Choroid plexus epithelial cell (primary cell): ENCODE measurements at places on chromosomes 12 and 14.

GRCh38 chr14:62409626-62410300 lies 635.5 kb downstream of the KCNH5 start:
- DNase-seq, result peak; percentile 75

GRCh38 chr14:77040741-77041653 lies 12.5 kb upstream of the IRF2BPL start:
- DNase-seq, result peak; percentile 92

DNA sequence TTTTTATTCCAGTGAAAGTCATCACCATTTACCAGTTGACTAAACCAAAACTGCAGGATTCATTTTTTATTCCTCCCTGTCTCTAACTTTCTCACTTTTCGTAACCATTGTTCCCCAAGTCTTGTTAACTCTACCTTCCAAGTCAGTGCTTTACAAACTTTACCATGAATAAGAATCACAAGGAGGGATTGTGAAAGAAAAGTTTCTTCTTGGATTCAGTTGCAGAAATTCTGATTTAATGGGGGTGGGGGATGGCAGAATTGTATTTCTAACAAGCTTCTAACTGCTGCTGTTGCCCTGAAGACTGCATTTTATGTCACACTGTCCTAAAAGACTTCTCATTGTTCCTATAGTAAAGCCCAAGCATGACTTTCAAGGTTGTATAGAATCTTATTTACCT lies 5.0 kb upstream of the RAB21 start:
- peak; percentile 31 for DNase-seq

DNA sequence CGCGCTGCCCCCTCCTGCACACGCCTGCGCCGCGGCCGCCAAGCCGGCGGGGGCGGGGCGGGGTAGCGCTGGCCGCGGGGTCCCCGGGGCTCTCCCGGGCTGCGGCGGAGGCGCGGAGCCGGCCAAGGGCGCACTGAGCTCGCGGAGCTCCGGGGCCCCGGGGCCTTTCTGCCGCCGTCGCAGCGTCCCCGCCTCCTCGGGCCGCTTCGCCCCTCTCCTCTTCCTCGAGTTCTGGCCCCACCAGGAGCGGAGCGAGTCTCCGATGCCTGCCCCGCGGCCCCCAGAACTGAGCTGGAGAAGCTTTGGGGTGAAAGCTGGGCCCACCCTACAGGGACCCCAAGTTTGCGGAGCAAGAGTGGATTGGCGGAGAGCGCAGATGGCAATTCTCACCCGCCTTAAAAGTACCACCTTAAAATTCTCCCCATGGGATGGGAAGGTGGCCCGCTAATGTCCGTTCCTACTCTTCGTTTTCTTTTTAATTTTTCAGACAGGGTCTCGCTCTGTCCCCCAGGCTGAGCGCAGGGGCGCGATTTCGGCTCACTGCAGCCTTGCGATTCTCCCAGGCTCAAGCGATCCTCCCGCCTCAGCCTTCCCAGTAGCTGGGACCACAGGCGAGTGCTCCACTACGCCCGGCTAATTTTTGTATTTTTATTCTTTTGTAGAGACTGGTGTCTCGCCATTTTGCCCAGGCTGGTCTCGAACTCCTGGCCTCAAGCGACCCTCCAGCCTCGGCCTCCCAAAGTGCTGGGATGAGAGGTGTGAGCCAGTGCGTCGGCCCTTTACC lies 129.6 kb downstream of the NDUFA12 start:
- DNase-seq, result no peak

DNA sequence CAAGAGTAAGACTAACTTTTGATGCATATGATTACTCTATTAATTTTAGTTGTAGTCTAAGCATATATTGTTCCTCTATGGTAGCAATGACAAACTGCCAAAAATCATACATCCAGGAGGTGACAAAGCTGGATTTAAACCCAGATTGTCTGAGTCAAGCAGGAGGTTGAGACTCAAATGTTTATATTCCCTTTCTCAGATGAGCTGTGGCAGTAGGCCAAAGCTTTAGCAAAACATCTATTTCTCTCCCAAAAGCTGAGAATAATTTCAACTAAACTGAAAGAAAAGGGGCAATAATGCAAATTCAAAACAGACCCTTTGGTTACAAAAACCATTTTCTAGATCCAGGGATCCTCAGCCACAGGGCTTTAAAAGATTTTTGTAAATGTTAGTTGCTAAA lies 173.6 kb downstream of the SEC23A start:
- DNase-seq, result peak; percentile 12

GRCh38 chr12:4241592-4241991 lies 32.0 kb upstream of the CCND2 start:
- no peak for DNase-seq

DNA sequence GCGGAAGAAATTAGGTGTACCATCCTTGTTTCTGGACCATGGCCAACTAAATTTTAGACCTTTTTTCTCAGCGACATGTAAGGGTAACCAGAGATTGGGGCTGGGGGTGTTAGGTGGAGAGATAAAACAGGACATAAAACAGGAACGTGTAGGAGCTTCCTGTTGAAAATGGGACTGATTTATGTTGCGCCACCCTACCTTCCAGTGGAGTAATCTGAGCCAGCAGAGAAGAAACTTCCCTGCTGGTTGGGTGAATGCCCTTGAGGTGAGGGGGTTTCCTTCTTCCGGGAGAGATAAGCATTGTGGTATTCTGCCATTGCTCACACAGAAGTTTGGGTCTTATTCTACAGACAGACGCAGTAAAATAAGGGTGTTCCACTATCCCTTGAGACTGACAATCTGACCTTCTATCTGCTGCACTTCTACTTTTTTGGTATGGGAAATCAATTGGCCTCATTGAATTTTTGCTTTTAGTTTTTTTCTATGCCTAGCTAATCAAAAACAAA lies 417.6 kb downstream of the PCNX1 start:
- peak; percentile 83 for DNase-seq

DNA sequence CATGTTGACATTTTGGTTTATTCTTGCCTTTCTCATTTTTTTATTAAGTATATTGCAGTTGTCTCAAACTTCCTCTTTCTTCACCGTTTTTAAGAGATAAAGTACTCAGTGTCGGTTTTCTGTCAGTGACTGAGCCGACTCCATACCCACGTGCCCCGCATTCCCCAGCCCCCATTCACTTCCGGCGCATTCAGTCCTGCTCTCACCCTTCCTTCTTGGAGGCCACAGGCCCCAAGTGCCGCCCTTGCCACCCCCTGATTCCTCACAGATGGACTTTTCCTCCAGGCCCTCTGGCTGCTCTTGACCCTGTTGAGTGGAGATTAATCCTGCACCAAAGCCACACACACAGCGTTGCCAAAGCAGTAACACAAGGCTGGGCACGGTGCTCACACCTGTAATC lies 19.1 kb upstream of the DNAH10 start:
- DNase-seq, result no peak

GRCh38 chr14:23763394-23763793 lies 127.2 kb downstream of the DHRS2 start:
- no peak for DNase-seq

DNA sequence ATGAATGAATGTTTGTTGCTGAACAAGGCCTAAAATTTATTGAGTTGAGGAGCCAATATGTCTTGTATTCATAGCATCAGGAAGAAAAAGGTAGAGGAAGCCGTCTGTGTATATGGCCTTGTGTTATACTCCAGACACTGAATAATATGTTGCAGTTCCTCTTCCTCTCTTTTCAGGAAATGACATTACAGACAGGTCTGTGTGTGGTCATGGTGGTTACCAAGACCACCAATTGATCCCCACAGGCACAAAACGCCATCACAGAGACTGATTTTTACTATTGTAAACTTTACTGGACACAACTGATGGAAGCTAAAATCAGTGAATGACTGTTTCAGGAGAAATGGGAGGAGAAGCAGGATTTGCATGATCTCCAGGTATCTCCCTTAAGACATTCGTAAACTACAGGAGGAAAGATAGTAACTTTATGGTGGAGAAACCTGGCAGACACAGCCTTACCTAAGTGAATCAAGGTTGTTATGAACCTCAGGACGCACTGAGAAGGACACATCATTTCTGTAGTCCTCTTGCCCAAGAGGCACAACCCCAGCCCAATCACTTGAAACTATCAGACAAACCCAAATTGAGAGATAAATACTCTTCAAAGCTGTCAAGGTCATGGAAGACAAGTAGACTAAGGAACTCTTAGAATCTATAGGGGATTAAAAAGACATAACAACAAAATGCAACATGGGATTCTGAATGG lies 334.1 kb upstream of the RGS6 start:
- no peak for DNase-seq

DNA sequence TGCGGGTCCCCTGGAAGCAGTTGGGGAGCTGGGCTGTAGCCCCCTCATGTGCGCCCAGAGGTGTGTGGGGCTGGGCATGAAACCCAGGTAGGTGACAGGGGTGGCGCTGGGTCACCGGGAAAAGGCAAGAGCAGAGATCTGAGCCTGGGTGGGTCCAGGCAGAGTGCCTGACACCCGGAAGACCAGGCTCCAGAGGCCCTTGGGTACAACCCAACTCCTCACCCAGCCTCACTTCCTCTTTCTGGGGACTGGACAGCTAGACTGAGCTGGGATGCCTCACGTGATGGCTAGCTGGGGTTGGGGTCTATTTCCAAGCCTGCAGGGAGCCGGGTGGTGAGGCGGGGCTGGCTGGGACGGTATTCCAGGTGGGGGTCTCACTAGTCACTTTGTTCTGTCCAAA lies 16.3 kb upstream of the CYP46A1 start:
- no peak for DNase-seq

DNA sequence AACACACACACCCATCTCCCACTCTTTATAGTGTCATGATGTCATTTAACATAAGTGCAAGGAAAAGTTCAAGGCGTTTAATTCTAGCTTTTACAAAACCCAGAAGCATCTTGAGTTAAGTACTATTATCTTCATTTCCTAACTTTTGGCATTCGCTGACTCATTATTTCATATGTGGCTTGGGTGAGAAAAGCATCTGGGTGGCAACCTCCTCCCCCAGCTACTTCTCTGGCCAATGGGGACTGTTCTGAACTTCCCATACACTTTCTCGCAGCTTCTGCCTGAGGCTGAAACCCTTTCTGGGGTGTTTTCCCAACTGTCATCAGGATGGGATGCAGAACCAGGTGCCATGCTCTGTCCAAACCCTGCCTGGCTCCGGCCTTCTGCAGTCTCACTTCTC lies 2.8 kb upstream of the MARK3 start:
- DNase-seq, result peak; percentile 79

DNA sequence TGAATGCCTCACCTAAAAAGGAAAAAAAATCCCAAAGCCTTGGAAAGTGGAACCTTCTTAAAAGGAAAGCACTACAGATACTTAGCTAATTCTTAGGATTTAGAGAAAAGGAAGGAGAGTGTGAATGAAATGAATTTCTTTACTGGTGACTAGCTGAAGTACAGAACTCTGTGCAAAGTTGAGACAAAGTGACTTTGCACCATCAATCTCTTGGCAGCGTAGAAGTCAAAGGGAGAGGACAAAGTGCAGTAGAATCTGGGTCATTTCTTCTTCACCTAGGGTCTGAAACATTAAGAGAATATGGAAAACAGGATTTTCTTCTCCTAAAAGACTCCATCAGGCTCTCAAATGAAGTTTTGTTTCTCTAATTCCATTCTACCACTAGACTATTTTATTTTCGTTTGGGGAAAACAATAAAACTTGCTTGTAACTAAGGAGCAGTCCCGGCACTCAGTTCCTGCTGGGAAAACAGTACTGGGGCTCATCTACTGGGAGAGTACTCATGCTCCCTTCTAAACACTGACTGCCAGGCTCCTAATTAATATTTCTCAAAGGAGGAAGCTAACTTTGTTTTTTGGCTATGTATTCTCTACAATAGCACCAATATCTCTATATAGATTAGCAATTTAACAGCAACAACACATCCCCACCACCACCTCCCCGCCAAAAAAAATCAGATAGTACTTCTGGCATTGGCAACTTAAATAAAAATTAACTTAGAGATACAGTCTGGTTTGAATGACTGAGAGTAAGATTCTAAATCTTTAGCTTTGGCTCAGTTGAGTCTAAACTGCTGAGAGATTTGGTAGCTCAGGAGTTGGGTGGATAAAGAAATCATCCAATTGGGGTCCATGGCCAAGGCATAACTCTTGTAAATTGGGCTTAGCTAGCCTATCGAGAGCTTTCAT lies 110.7 kb downstream of the SLC15A5 start:
- no peak for DNase-seq

- DNase-seq, result no peak
These were observed 493.9 kb downstream of the EGLN3 start for GRCh38 chr14:33457021-33457420.

DNA sequence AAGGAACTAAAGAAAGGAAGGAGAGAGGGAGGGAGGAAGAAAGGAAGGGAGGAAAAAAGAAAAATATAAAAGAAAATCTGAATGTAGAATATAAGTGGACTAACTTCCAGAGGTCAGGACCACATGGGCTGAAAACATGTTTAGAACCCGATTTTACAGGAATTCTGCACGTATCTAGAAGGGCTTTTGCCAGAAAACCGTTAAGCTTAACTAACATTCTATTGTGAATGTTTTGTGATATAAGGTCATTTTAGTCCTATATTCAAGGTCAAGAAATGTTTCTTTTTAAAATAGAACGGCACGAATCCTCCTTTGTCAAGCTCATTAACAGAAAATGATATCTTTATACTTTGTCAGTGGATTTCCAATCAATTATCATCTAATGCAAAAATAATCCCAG lies 13.1 kb downstream of the PTCSC3 start:
- no peak for DNase-seq

GRCh38 chr12:48972952-48973483 lies 1.5 kb upstream of the WNT10B start:
- no peak for DNase-seq

GRCh38 chr12:114998750-114999128 lies 314.8 kb upstream of the TBX3 start:
- DNase-seq, result no peak

DNA sequence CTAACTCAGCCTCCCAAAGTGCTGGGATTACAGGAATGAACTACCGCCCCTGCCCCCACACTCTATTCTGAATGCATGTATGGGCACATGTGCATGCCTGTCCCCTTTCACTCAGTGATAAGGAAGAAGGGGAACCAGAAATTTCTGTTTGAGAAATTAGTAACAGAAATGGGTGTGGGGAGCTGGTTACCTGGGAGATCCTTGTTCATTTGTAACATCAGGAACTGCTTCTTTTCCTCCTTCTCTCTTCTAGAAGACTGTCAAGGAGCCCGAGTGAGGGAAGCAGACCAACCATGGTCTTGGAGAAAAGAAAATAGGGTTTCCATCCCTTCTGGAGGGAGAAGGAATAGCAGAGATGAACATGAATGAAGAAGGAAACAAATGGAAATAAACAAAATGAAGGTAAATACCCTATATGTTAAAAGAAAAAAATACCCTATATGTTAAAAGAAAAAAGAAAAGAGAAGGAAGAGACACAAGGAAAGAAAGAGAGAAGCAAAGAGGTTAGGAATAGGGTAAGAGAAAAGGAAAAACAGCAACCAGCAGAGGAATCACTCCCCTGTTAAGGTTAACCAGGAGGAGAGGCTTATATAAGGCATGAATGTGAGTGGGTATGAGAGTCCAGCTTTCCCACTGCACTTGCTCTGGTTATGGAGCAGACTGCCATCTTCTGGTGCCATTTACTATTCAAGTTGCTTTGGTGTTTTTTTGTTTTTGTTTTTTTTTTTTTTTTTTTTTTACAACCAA lies 3.3 kb downstream of the PPP1R3E start:
- DNase-seq, result peak; percentile 77

- peak; percentile 74 for DNase-seq
These were observed 16.9 kb downstream of the OR6S1 start for GRCh38 chr14:20624495-20625070.
